Nucleus accumbens (tissue), 56 donors: ENCODE measurements at places on chromosomes 16 and 17.

DNA sequence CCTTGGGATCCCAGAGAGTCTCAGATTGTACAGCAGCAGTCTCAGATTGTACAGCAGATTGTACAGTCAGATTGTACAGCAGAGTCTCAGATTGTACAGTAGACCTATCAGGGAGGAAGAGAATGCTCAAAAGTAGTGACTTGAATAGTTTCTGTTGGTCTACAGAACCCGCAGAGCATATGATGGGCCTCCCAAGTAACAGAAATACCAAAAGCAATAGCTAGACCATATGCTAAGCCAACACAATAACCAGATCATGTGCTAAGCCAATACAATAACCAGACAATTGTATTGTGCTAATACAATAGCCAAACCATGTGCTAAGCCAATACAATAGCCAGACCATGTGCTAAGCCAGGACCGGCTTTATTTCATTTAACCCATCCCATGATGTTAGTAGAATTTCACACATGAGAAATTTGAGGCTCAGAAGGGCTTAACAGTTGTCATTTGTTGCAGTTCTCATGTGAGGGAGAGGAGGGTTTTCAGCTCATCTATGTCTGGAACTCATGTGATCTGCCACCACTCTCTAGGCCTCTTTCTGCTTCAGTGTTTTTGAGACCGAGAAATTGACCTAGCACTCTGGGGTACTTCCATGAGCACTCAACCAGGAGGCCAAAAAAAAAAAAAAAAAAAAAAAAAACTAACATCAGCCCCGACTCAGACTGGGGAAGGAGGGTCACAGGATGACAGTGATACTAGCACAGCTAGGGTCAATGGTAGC, 144.0 kb downstream of the SOX9 start:
- no peak for DNase-seq

DNA sequence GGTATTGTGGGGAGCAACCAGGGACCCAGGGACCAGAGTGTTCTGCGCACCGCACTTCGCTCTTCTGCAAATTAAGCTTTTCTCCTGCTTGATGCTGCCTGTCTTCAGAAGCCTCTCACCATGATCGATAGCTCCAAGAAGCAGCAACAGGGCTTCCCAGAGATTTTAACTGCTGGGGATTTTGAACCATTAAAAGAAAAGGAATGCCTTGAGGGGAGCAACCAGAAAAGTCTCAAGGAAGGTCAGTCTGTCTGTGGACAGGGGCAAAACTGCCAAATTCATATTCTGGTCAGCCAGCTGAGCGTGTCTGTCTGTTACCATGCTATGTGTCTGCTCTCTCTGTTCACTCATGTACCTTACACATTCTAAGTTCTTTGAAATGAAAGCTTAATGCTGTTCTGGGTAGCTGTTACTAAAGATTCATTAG, 115.7 kb downstream of the MRTFB start:
- no peak for DNase-seq

- DNase-seq = no peak
Measured at GRCh38 chr17:77881545-77881944, 77.0 kb upstream of the TNRC6C start.

DNA sequence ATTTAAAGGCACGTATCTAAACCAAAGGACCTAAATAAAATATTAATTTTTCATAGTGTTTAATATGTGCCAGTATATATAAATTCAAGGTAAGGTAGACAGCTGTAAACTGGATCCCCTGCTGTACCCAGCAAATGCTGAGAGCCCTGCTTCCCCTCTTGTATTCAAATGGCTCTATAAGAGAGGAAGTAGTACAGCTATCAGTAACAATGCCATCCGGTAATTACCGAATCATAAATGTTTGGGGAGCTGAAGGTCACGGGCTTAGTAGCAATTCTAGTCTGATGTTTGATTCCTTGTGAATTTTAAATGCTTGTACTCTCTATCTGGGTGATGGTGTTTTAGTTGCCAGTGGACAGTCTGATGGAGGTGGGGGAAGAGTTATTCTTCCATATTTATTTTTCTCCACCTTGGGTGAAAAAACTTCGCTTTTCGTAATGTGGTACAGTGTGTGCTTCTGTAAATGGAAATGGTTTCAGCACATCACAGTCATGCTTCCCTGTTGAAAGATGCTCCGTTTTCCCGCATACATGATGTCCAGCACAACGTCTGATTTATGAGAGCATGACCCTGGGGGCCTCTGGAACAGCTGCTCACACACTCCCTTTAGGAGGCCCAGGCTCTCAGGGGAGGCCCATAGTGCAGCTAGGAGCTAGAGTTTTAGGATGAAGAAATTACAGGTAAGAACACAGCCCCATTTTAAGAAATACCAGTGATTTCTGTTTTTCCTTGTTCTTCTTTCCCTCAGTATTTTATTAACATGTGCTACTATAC, 423.9 kb downstream of the WWOX start:
- no peak for DNase-seq

DNA sequence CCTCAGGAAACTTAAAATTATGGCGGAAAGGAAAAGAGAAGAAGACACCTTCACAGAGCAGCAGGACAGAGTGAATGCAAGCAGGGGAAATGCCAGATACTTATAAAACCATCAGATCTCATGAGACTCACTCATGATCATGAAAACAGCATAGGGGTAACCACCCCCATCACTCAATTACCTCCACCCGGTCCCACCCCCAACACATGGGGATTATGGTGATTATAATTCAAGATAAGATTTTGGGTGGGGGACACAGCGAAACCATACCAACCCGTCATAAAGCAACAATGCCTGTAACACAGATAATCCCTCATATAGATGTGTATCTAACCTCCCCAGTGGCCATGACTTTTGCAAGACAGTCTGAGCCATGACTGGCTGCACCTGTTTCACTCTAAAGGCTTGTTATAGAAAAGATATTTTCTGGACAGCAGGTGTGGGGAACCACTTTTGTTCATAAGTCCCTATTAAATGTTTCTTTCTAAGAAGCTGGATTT, 7.0 kb upstream of the GSDMA start:
- no peak for DNase-seq

- DNase-seq = no peak
Measured at GRCh38 chr17:27915709-27916108, 22.5 kb upstream of the LYRM9 start.

- no peak for DNase-seq
Measured at GRCh38 chr17:18064053-18064452, 23.7 kb upstream of the DRG2 start.

GRCh38 chr17:45222014-45222288, 266 bp downstream of the FMNL1 start:
- DNase-seq = no peak

- no peak for DNase-seq
Measured at GRCh38 chr16:69410219-69410990, 14.0 kb upstream of the CYB5B start.
